ENCODE measurements at places on chromosomes 1 and 21.
A peak's percentile ranks its signal among the peaks of the same experiment; 100 is the strongest.

- no peak for DNase-seq
Measured at GRCh38 chr21:33774551-33774950, 132.2 kb downstream of the ITSN1 start.

DNA sequence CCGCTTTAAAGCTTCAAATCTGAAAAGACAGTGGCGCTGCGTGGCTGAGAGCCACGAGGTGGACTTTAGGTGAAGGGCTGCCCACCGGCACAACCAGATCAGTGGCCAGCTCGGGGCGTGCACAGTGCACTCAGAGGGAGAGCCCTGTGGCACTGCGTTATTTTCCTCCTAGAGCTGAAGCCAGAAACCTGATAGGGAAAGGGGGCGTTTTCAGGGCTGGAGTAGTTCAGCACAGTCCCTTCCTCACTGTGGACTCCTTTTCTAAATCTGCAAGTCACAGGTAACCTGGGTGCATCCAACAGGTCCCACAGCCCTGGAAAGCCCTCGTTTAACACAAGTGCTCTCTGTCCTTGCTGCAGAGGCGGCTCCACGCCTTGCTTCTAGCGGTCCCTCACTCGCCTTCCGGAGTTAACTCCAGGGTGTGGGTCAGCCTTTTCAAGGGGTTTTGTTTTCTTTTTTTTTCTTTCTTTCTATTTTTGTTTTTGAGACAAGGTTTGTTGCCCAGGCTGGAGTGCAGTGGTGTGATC, 81.2 kb downstream of the GALNT2 start:
- DNase-seq, result no peak

DNA sequence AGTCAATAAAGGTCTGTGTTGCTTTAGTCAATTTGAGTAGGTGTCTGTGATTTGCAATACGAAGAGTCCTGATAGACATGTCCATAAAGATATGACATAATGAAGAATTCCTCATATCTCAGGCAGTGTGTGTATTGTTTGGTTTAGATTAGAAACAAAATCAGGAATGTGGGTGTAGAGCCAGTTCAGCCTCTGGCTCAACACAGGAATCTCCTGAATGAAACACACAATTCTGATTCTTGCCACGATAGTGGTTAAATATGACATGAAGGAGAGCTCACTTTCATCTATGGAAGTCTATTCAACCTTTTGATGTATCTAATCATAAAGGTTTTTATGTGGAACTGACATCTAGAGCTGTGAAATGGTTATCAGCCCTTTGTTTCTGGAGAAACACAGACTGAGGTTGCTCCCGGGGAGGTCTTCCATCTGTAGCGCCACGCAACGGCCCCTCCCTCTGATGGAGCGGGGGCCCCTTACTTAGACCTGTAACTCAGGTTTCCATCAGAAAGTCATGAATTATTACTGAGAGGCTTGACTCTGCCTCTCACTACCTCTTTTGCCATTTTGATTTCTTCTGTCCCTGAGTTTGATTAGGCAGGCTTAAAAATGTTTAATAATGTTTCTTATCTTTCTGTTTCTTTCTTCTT, 19.5 kb downstream of the TSPAN2 start:
- DNase-seq, result no peak

GRCh38 chr1:18452550-18452949, 28.2 kb upstream of the KLHDC7A start:
- DNase-seq, result peak; percentile 51

GRCh38 chr1:57015071-57015470, 49.3 kb upstream of the C8B start:
- DNase-seq, result no peak

- no peak for DNase-seq
Measured at GRCh38 chr1:31297277-31298247, 730 bp downstream of the ZCCHC17 start.

- no peak for DNase-seq
Measured at GRCh38 chr21:41511858-41512257, 3.9 kb upstream of the TMPRSS2 start.

GRCh38 chr1:239999170-239999569, 92.5 kb upstream of the FMN2 start:
- no peak for DNase-seq

GRCh38 chr1:210398466-210398865, 69.8 kb downstream of the HHAT start:
- no peak for DNase-seq

- DNase-seq, result peak; percentile 18
Measured at GRCh38 chr1:21816602-21817302, 4.7 kb downstream of the LDLRAD2 start.

DNA sequence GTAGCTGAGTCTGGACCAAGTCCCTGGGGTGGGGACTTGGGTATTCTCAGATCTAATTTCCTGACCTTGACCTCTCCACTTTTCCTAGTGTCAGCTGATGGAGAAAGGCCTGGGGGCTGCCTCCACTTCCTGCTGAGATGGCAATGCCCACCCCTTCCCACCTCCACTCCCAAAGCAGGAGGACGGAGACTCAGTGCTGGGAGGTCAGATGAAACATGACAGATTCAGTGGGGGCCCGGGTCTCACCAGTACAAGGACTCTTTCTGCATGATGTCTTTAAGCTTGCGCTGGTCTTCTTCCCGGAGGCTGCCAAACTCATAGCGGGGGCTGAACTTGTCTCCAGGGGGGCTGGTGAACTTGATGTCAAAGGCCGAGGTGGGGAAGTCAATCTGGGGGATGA, 35.6 kb upstream of the PPP1R15B start:
- DNase-seq, result no peak

All from HCT116 (cell line).